ENCODE measurements at places on chromosomes 6 and 20. TPM values are rescaled to one million over a fixed set of nuclear protein-coding genes. Genes with fewer than 3 reads are reported as not detected.

DNA sequence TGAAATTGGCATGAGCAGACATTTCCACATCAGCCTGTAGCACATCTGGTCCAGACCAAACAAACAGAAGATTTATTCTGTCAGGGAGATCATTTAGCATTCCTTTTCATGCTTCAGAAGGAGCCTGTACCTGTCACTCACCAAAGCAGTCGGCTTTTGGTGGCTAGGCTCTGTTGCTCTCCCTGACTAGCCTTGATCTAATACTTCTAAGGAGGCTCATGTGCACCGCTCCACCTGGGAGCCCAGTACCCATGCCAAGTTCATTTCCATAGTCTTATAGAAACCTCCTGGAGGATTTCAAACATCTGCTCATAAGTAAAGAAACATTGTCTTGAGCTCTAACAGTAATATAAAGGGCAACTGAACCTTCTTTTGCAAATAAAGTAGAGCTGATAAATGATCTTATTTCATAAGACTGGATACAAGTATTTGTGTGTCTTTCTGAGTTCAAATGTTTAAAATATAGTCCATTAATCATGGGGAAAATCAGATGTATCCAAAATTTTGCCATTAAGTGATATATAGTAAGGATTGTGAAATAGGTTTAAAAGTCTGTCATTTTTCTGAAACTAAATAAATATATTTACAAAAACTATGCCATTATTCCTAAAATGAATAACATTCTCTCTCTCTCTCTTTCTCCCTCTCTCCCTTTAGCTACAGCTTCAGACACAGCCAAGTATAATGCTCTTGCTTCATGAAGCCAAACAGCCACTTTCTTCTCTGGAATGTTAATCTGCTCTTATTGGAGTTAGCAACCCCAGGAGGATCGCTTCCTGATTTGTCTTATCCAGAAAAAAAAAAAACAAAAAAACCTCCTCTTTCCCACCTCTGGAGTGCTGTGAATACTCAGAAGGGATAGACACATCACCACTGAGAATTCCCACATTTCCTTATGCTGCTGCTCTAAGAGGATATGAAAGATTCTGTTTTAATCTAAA is 192.7 kb upstream of the TFAP2D start:
- no peaks in the 10 kb centered on the region for H3K27me3 ChIP-seq
- DNase-seq: no peak
- no peak overlapping the region for H3K27ac ChIP-seq
- H3K36me3 ChIP-seq: no peaks in the 10 kb centered on the region
- no peak overlapping the region for H3K4me3 ChIP-seq
- H3K4me1 ChIP-seq: no peaks in the 10 kb centered on the region

DNA sequence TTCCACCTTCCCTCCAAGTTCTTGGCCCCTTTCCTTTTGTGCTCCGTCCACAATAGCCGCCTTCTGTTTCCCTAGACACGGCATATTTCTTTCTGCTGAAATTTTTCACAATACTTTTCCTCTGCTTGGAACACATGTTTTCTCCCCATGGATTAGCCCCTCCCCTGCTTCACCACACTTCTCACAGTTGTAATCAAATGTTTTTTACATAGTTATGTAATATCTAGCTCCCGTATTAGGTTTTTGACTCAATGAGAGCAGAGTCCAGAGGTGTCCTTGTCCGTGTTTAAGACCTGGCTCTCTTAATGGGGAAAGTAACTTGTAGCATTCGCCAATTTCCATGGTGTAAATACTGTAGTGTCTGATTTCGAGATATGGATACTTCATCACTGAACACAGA is 34.7 kb downstream of the PLCB1 start:
- no peak overlapping the region for H3K27ac ChIP-seq
- DNase-seq: no peak
- H3K4me3 ChIP-seq: no peak overlapping the region
- no peaks in the 10 kb centered on the region for H3K36me3 ChIP-seq
- peaks cover 1% of the 10 kb centered on the region for H3K4me1 ChIP-seq

DNA sequence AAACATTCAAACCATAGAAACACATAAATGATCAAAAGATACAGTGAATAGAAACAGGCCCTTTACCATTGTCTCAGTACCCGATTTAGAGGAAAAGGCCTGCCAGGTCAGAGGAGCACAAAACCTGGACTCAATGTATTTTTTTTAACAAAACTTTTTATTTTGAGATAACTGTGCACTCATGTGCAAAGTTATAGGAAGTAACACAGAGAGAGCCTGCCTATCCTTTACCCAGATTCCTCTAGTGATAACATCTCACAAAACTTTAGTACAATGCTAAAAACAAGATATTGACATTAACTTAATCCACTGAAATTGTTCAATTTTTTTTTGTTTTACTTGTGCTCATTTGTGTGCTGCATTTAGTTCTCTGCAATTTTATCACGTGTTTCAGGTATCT is 36.8 kb upstream of the SAMD3 start:
- H3K36me3 ChIP-seq: peaks cover 11% of the 10 kb centered on the region
- no peaks in the 10 kb centered on the region for H3K27me3 ChIP-seq
- peak overlapping the region; percentile 73 for H3K4me3 ChIP-seq
- peak overlapping the region; percentile 89 for H3K27ac ChIP-seq
- H3K4me1 ChIP-seq: peaks cover 18% of the 10 kb centered on the region

The MYMX gene
- total RNA-seq: not detected

DNA sequence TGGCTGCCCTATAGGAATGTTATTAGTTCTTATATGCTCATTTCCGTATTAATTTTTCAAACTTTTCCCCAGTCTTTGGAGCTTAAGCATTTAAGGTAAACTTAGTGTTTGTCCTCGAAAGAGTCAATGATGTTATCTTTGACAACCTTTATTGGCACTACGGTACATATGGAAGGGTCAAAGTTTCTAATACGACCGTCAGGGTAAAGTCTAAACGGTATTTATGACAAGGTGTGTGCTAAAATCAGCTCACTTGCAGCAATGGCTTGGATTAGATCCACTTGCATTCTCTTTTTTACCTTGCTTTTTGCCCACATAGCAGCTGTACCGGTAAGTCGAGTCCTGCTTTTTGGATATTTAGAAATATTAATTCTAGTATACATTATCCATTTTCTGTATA is at the start of gene MEP1A:
Gene MEP1A (plus strand): TSS at position 252 of the 400 bp plus-strand sequence. CDS start 10 bp downstream, at position 262.
- peaks cover 2% of the 10 kb centered on the region for H3K27me3 ChIP-seq
- no peak within 1 kb of the TSS for H3K27ac ChIP-seq
- H3K36me3 ChIP-seq: no peaks in the 10 kb centered on the region
- H3K4me3 ChIP-seq: no peak within 1 kb of the TSS
- H3K4me1 ChIP-seq: no peaks in the 10 kb centered on the region

DNA sequence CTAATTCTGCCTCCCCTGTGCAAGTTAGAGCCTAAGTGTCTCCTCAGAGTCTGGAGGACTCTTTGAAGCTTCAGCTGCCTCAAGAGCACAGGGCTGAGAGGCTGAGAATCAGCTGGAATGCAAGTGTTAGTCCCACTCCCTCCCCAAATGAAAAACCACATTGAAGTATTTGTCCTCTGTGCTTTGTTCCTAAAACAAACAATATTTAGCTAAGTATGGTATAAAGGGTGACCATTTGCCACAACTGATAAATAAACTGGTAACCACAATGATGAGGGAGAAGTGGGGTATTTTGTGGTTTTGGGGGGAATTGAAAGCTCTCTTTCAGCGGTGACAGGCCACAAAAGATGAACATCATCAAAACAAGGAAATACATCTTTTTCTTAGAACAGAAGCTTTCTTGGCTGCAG is 91.7 kb upstream of the HDDC2 start:
- H3K36me3 ChIP-seq: no peaks in the 10 kb centered on the region
- H3K27me3 ChIP-seq: peaks cover 11% of the 10 kb centered on the region
- no peak overlapping the region for H3K4me3 ChIP-seq
- DNase-seq: no peak
- no peak overlapping the region for H3K27ac ChIP-seq
- peaks cover 8% of the 10 kb centered on the region for H3K4me1 ChIP-seq

DNA sequence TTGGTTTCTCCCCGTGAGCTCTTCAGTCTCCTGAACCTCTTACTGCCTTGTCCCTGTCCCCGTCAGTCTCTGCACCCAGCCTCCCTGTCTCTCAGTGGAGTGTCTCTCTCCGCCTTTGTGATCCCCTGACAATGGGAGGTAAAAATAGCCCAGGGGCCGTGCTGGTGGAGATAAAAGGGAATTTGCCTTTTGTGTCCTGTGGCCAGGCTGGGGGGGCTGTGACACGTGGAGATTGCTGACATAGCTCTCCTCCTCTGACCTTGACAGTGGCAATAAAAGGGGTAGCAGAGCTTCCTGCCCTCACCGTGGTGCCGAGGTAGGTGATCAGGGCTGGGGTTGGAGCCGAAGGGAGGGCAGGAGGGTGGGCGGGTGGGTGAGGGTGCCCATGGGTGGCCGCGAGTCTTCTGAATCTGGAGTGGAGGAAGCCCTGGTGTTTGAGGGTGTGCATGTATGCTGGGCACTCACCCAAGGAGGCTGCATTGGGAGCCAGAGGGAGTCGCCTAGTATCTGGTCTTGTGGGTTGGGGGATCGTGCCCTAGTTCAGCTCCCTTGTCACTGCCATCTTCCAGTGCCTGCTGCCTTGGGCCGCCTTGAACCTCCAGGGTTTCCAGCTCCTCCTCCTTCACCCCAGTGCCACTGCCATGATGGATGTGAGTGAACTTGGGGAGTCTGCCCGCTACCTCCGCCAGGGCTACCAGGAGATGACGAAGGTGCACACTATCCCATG is 21.9 kb downstream of the MYH7B start:
- no peak for DNase-seq
- no peaks in the 10 kb centered on the region for H3K36me3 ChIP-seq
- peaks cover 5% of the 10 kb centered on the region for H3K27me3 ChIP-seq
- no peak overlapping the region for H3K27ac ChIP-seq

DNA sequence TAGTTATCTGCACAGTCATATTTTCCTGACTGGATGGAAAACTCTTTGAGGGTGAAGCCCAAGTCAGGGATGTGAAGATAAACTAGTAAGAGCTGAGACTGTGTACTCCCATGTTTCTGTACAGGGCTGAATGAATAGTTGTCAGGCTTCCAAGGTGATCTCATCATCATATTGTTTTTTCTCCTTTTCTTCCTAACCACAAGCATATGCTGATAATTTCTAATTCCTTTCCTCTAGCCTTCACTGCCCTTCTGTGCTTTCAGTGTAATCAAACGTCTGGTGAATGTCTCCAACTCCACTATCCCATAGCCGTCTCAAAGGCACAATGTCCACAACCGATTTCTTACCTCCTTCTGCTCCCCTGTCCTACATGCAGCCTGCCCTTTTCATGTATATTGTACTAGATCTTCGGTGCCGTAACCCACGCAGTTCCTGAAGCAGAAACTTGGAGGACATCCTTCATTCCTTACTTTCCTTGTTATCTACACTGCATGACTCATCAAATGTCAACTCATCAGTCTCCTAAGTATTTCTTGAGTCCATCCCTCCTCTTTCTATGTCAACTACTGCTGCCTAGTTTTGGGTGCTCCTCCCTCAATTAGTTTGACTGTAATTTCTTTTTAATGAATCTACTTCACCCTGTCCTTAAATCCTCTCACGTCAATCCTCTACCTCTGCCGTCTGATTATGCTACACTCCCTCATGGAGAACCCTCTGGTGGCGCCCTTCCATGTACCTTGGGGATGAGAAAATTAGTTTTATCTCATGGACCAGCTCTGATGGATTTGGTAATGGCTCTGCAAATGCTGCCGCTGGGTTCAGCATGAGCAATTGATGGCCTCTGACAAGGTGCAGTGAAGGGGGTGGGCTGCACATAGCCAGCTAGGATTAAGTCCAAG is 21.9 kb downstream of the NCOA7 start:
- H3K36me3 ChIP-seq: peaks cover 12% of the 10 kb centered on the region

The THBS2 gene
- not detected for total RNA-seq

DNA sequence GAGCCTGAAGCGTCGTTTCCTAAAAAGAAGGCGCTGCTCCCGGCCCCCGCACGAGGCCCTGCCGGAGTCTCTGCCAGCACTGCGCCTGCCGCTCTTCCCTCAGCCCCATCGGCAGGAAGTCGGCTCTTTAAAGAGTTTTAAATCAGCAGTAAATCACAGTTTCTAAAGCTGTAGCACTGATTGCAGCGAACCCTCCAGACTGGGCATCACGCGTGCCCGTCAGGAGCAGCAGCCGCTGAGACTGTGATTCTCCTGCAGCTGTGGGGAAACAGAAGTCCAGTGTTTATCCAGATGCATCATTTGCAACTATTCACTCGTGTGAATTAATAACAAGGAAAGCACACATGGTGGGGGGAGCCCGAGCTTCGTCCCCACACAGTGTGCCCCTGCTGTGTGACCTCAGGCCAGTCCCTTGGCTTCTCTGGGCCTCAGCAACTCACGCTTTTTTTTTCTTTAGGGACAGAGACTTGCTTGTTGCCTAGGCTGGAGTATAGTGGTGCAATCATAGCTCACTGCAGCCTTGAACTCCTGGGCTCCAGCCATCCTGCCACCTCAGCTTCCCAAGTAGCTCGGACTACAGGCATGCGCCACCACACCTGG is 28.3 kb downstream of the DLL1 start:
- no peak overlapping the region for H3K27ac ChIP-seq
- peaks cover 10% of the 10 kb centered on the region for H3K27me3 ChIP-seq
- no peak overlapping the region for H3K4me3 ChIP-seq
- no peak for DNase-seq

The LY6G5C gene
- total RNA-seq: 6.9 TPM

DNA sequence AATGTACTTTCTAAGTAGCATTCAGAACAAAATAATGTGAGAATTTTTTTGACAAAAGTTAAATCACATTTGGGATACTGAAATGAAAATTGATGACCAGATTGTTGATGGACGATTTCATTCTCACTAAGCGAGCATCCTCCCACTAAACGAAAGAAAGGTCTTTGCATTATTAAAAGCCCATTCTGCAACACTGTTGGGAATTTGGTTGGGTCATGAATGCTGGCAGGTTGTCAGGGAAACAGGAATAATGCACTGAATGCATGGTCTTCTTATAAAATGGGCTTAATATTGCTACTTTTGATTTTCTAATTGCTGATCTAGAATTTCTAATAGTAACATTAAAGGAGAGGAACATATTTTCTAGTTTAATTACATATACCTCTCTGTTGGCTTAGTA is 229.8 kb downstream of the NKAIN2 start:
- H3K36me3 ChIP-seq: no peaks in the 10 kb centered on the region
- no peak overlapping the region for H3K4me3 ChIP-seq
- no peak for DNase-seq
- H3K4me1 ChIP-seq: no peaks in the 10 kb centered on the region

GRCh38 chr20:60334911-60335310 is 376.7 kb downstream of the CDH26 start:
- peaks cover 6% of the 10 kb centered on the region for H3K27me3 ChIP-seq
- H3K4me1 ChIP-seq: no peaks in the 10 kb centered on the region
- DNase-seq: no peak
- no peak overlapping the region for H3K4me3 ChIP-seq

DNA sequence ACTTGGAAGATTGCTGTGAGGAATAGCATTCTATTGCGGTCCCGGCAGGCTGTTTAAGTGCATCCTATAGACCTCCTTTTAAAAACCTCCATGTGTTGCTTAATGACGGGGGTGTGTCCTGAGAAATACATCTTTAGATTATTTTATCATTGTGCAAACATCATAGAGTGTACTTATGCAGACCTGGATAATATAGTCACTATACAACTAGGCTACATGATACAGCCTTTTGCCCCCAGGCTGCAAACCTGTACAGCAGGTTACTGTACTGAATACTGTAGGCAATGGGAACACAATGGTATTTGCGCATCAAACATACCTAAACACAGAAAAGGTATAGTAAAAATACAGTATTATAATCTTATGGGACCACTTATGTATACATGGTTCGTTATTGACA is 175.6 kb downstream of the RNF144B start:
- H3K4me1 ChIP-seq: no peaks in the 10 kb centered on the region
- no peaks in the 10 kb centered on the region for H3K36me3 ChIP-seq
- no peak overlapping the region for H3K27ac ChIP-seq
- DNase-seq: no peak
- H3K4me3 ChIP-seq: no peak overlapping the region
- peaks cover 53% of the 10 kb centered on the region for H3K27me3 ChIP-seq

GRCh38 chr6:140283197-140283596 is 908.7 kb upstream of the CITED2 start:
- H3K27me3 ChIP-seq: no peaks in the 10 kb centered on the region
- H3K36me3 ChIP-seq: no peaks in the 10 kb centered on the region
- H3K4me1 ChIP-seq: no peaks in the 10 kb centered on the region
- H3K4me3 ChIP-seq: no peak overlapping the region
- no peak for DNase-seq
- no peak overlapping the region for H3K27ac ChIP-seq
